ENCODE measurements at places on chromosomes 5 and 9.

GRCh38 chr9:87529671-87530070, 32.0 kb downstream of the DAPK1 start:
- no peak for DNase-seq

DNA sequence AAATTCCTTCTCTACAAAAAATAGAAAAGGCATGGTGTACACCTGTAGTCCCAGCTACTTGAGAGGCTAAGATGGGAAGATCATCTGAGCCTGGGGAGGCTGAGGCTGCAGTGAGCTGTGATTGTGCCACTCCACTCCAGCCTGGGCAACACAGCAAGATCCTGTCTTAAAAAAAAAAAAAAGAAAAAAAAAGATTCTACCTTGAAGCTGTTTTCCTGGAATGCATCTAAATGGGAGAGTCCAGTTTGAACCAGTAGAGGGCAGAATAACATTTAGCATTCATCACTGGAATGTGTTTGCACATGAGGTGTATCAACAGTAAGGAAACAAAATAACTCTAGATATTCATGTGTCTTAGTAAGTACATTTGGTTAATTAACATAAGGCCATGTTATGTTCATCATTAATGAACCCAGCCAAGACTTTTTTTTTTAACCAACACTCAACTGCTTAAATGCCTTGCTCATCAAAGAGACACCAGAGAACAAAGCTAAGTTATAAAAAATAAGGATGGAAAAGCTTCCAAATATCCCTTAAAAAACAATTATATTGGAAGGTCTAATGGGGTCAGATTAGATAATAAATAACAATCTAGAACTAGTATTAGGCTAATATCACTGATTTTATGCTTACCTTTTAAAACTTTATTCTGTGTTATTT, 16.1 kb downstream of the IFNE start:
- DNase-seq, result no peak

DNA sequence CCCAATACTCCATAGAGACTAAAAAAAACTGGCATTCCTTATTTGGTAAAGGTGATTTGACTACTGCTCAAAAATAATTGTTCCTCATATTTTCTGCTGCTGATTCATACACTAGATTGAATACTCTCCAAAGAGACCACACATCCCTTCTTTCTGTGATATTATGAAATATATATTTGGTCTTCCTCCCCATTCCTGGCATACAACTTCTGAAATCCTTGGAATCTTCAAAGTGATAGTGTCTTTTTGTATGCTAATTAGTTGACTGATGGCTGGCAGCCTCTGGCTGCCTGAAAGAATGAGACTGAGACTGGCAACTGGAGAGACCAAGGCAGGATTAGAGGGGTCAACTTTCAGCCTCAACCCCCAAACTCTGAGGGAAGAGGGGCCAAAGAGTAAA, 348.0 kb upstream of the RFX3 start:
- no peak for DNase-seq

GRCh38 chr5:59863777-59864176, 29.7 kb downstream of the PDE4D start:
- DNase-seq, result no peak

DNA sequence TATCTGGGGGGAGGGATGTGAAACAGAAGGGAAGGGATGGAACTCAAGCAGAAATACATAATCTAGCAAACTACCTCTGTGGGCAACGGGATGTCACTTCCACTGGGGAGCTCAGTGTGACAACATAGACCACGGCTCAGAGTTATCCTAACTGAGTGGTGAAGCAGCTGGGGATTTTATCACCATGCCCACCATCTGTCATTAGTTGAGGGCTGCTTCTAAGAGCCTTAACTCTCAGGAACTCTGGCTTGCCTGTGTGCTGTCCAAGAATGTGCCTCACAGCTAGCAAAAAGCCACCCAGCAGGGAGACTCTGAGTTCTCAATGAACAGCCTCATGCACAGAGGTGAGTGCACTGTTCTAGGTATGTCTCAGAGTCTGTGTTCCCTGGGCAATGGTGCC, 90.6 kb upstream of the CXCL14 start:
- DNase-seq, result no peak

DNA sequence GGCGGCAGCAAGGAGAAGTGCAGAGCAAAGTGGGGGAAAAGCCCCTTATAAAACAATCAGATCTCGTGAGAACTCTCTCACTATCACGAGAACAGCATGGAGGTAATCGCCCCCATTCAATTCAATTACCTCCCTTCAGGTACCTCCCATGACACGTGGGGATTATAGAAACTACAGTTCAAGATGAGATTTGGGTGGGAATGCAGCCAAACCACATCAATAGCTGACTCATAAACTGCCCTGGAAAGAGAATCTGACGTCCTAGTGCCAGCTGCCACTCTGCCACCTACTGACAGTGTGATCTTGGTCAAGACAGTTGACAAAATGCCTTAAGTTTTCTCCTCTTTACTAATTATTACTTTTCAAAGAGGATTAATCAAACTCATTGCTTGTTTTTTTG, 128.3 kb downstream of the GPBP1 start:
- no peak for DNase-seq

DNA sequence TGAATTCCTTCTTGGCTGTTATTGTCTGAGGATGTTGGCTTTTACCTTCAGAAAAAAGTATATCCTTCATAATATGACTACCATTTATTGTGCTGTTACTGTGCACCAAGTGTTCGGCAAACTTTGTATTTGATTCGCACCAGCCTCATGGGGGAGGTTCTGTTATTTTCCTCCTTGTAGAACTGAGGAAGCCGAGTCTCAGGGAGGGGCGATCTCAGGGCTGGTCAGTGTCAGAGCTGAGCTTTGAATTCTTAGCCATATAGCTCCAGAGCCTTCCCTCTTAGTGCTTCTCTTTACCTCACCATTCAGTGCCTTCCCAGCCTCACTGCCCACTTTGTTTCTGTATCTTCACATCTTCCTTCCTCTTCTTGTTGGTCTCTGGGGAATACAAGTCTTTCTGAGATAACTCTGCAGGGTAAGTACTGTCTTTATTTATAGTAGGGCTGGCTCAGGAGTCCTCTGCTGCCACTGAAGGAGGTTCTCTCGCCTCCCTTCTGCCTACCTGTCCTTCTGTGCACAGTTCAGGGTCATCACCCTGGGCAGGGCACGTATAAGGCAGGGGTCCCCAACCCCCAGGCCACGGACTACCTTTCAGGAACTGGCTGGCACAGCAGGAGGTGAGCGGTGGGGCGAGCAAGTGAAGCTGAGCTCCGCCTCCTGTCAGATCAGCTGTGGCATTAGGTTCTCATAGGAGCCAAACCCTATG, 48.4 kb downstream of the GALNT10 start:
- DNase-seq, result no peak
